ENCODE measurements at places on chromosomes 4 and X. TPM values are rescaled to one million over a fixed set of nuclear protein-coding genes. Genes with fewer than 3 reads are reported as not detected.

DCAF4L1 gene
- polyA plus RNA-seq, result 0.02 TPM

KLHL4 gene
- 0.13 TPM for polyA plus RNA-seq

GRID2 gene
- not detected for polyA plus RNA-seq

XAGE2 gene
- not detected for polyA plus RNA-seq

ATP8A1 gene
- 4.3 TPM for polyA plus RNA-seq

VSIG4 gene
- polyA plus RNA-seq, result 137 TPM

CT45A1 gene
- not detected for polyA plus RNA-seq

AMER1 gene
- 1.1 TPM for polyA plus RNA-seq

Measured in adipose tissue (tissue), 3 donors.